ENCODE measurements at places on chromosomes 3 and 15.

GRCh38 chr3:176526225-176526624 is 671.1 kb downstream of the TBL1XR1 start:
- no peak for DNase-seq

GRCh38 chr3:185316740-185317412 is 46.1 kb upstream of the MAP3K13 start:
- DNase-seq, result no peak

DNA sequence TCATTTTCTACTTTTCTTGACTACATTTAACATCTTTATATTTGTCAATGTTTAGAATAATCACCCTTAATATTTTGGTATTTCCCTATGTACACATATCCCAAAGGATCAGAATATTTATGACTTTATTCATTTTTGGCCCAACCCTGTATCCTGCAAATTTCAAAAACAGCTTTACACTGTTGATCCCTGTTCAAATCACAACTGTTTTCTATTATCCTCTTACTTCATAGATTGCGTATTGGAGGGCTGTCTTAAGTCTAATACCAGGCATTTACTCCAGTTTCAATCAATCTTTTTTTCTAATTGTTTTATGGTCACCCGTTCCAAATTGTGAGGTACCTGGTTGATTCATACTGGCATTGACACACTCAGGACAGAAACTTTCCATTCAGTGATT is 107.9 kb downstream of the RPL22L1 start:
- no peak for DNase-seq

DNA sequence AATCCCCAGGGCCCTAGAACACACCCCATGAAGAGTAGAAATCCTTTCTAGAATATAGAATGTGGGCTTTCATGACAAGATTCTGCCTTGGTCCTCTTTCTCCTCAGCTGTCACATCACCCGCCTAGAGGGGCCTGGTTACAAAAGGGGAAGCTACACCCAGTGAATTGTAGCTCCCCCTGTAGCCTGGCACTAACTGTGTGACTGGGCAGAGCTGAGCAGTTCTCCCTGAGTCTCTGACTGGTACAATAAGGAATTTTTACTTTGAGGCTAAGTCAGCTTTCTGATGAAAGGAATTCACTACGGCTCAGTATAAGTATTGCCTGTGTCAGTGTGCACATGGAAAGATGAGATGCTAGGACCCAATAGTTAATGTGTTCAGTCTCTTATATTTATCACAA is 28.7 kb upstream of the ZNF148 start:
- no peak for DNase-seq

DNA sequence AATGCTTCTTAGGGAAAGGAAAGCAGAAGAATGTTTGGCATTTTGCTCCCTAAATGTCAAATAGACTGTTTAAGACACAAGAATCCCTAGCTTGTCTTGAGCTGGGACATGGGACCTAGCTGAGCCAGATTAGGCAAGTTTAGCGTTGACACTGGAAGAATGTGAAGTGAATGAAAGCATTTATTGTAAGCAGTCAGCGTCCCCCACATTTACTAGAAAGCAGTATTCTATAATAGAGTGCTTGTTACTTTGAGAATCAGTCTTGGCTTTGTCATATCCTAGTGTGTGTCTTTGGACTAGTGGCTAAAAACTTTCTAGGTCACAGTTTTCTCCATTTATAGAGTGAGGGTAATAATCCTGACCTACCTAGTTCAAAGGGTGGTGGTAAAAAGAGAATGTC is 161.6 kb downstream of the ADAMTSL3 start:
- no peak for DNase-seq

- no peak for DNase-seq
Observed at GRCh38 chr3:12598890-12599289, 42.0 kb downstream of the MKRN2 start.

- no peak for DNase-seq
Observed at GRCh38 chr15:99454107-99454809, 111.5 kb upstream of the MEF2A start.

GRCh38 chr3:111616417-111617105 is 21.4 kb upstream of the ZBED2 start:
- peak; percentile 82 for DNase-seq

DNA sequence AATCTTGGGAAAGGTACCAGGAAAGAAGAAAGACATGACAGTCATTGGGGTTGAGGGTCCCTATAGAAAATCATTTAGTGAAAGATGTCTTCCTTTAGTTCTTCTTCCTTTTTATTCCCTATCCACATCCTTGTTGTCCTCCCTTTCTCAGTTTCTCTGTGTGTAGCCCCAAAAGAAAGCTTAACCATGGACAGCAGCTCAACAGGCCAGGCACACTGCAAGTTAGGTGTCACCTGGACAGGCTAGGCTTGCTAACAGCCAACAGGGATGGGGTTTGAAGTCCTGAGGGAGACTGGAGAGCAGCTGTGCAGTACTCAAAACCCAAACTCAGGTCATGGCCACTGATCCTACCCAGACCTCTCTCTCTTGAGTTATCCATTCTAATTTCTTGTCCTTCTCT is 543.1 kb downstream of the TUSC7 start:
- DNase-seq, result no peak

DNA sequence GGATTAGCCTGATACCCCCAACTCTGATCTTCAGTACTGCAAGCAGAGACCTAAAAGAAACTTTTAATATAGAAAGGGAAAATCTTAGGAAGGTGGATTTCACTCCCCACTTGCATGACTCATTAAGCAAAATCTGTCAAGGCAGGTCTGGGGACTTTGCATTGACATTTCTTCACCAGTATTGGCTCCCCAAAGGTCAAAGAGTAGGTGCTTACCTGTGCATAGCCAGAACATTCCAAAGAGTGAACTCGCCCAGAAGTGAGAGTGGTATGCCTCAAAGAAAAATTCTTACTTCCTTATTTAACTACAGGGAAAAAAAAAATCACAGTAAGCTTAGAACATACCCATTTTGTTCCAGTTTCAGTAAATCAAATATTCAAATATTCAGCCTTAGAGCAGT is 140.9 kb upstream of the TP63 start:
- DNase-seq, result no peak

- DNase-seq, result no peak
Observed at GRCh38 chr15:88982304-88982945, 69.2 kb upstream of the MFGE8 start.

GRCh38 chr3:133049491-133049890 is 11.3 kb downstream of the TMEM108 start:
- no peak for DNase-seq

- DNase-seq, result no peak
Observed at GRCh38 chr3:185350841-185351240, 12.1 kb upstream of the MAP3K13 start.

DNA sequence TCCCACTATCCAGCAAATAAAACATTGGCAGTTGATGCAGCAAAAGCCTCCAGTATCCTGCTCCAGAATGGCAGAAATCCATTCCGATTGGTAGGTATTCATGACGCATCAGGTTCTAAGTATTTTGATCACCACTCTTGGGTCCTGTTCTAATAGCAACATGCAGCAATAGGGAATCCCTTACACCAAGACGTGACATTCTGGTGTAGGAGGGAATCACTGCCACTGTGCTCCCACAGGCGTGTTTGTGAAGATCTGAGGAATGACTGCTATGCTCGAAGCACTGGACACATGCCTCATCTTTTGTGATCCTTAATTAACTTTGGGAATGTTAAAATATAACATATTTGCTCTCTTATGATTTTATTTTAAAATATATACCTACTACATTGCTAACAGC is 552.9 kb downstream of the MECOM start:
- no peak for DNase-seq

DNA sequence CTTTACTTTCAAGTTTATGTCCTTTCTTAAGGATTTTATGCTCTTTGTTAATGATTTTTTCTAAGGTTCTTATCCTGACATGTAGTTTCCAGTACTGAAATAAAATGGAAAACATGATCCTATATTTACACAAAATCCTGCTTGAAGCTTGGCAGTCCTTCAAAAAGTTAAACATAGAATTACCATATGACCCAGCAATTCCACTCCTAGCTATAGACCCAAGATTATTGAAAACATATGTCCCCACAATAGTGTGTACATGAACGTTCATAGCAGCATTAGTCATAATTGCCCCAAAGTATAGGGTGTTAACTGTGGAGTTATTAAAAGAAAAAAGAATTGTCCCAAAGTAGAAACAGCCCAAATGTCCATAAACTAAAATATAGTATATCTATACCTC is 33.2 kb downstream of the ITGB5 start:
- DNase-seq, result no peak

GRCh38 chr3:16516695-16517481 is 3.4 kb upstream of the RFTN1 start:
- peak; percentile 53 for DNase-seq

DNA sequence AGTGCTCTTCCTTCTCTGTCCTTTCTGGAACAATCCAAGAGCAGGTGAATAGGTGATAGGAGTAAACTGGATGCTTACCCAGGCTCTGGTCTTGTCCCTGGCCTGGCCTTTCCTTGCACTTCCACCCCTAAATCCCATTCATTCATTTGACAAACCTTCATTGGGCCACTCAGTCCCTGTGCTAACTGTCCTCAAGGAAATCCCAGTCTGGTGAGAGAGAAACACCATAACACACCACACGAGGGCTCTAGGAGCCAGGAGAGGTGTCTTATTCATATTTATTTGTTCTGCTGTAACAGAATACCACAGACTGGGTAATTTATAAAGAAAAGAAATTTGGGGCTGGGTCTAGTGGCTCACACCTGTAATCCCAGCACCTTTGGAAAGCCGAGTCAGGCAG is 22.8 kb downstream of the EFCC1 start:
- DNase-seq, result no peak

GRCh38 chr3:106276151-106276550 is 407.3 kb upstream of the CBLB start:
- no peak for DNase-seq

GRCh38 chr3:134799393-134799792 is 4.3 kb downstream of the EPHB1 start:
- DNase-seq, result no peak

DNA sequence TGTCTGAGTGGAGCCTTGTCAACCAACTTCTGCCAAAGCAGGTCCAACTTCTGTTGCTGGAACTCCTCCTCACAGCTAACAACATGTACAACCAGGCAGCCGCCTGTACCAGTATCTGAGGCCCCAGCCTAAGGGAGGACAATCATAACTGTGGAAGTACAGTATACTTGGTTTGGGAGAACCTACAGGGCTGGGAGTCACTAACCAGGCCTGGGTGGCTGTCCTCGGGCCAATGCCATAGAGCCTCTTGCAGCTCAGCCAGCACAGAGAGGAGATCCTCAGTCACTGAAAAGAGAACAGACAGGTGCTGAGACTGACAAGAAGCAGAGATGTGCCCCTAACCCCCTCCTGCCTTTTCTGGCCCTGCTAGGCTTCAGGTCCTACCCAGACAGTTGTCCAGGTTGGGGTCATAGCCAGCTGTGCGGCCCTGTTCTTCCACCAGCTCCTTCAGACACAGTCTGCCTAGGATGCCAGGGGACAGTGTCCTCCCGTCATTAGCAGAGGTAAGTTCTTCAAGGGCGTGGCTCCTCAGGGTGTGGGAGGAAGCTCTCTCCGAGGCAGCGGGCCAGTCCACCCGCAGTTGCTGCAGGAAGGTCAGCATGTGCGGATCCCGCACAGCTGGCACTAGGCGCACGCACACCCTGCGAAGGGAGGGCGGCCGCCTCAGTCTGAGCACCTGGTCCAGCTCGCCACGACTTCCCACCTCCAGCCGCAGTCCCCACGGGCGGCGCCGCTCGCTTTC is 980 bp downstream of the DALRD3 start:
- no peak for DNase-seq

DNA sequence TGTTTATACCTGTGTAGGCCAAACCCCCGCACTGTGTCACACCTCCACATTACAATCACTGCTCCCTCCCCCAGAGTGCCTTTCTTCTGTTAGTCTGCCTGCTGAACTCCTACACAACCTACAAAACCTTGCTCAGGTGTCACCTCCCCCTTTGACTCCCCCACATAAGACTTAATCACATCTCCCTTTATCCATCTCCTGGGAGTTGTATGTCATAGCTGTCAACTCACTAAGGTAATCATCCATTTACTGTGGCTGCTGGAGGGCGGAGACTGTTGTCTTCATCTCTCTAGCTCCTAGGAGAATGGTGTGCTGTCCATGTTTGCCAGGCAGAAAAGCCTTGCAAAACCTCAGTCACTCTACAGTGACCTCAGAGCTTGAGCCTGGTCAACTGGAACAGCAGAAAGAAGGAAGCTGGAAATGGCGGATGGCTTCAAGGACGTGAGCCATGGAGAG is 43.8 kb downstream of the ZNF710 start:
- DNase-seq, result no peak

DNA sequence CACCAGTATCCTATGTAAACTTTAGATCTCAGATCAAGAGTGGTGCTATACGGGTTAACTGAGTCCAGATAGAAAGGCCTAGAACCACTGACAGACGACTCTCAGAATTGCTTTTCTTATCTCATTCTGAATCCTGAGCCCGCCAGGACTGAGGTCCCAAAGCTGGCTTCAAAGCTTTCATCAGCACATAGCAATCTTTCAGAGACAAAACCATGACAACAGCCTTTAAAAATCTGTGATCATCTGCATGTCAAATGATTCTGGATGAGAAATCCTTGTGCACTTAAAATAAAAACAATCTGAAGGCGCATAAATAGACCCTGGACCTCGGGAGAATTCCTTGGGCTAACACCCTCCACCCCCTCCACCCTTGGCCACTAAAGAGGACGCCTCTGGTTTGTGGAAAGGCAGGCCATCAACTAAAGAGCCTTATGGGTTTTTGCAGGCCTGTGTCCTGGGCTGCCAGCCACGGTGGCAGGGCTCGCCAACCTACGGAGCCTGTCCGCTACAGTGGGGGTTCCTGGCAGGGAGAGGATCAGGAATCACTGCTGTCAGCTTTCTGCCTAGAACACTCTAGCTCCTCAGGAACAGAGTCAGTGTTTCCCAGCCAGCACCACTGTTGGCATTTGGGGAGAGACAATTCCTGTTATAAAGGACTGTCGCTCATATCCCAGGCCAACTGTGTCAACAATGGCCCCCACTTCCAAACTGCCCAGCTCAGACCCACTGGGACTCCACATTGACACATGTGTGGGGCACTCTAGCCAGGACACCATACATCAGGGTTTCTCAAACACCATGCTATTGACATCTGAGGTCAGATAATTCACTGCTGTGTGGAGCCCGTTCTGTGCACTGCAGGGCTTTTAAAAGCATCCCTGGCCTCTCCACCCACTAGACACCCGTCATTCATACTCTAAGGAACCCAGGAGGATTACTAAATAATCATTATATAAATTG is 20.2 kb downstream of the TLE3 start:
- DNase-seq, result no peak

- no peak for DNase-seq
Observed at GRCh38 chr3:14453876-14454638, 51.7 kb downstream of the SLC6A6 start.

Data from stimulated activated CD4-positive, alpha-beta T cell treated with anti-CD3 and anti-CD28 coated beads, Interleukin-1b, Interleukin-23, amount 100 ng/mL, for 48 hours (primary cell).